ENCODE measurements at places on chromosomes 1 and 21. TPM values are rescaled to one million over a fixed set of nuclear protein-coding genes. Genes with fewer than 3 reads are reported as not detected.

GBP6 gene
- 0.12 TPM for total RNA-seq

CFAP74 gene
- total RNA-seq, result not detected

WNT3A gene
- total RNA-seq, result not detected

RHCE gene
- total RNA-seq, result not detected

HPCA gene
- not detected for total RNA-seq

- H3K36me3 ChIP-seq, result peaks cover 3% of the 10 kb centered on the region
- no peak overlapping the region for H3K27ac ChIP-seq
- no peak overlapping the region for H3K4me3 ChIP-seq
- no peaks in the 10 kb centered on the region for H3K4me1 ChIP-seq
- DNase-seq, result no peak
Observed at GRCh38 chr1:63643517-63643916, 50.3 kb downstream of the PGM1 start.

- H3K27ac ChIP-seq, result no peak overlapping the region
- peaks cover 2% of the 10 kb centered on the region for H3K27me3 ChIP-seq
- H3K4me3 ChIP-seq, result no peak overlapping the region
- no peak for DNase-seq
Observed at GRCh38 chr21:32525282-32525681, 60.0 kb downstream of the TCP10L start.

DNA sequence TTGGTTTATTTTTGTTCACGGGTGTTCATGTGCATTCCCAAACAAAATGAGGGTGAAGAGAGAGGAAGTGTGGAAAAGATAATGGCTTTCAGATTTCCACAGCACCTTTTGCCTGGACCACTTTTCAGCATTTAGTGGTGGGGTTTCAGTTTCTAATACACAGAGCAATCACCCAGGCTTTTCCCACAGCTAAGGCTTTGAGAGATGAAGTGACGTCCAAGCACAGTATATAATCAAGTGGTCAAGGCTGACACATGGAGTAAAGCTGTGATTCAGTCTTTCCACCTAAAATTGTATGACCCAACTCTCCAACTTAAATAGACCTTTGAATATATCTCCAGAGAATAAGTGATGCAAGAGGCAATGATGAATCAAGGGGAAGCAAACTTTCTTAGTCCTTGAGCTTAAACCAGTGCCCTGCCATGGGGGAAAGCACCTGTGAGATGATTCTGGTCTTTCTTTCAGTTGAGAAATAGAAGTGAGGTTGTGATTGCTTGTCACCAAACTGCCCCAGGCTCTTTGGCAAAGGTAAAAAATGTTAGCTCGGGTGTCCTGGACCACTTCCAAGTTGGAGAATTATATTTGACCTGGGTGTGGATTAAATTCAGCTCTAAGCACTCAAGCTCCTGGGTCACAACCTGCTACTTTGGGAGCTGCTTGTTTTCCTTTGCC, 2.4 kb upstream of the PIK3R3 start:
- H3K27ac ChIP-seq, result no peak overlapping the region
- H3K4me1 ChIP-seq, result peaks cover 17% of the 10 kb centered on the region
- no peak for DNase-seq

GRCh38 chr1:53536606-53537005, 77.4 kb downstream of the DMRTB1 start:
- H3K4me3 ChIP-seq, result no peak overlapping the region
- H3K4me1 ChIP-seq, result no peaks in the 10 kb centered on the region
- no peaks in the 10 kb centered on the region for H3K27me3 ChIP-seq
- no peak overlapping the region for H3K27ac ChIP-seq
- H3K36me3 ChIP-seq, result no peaks in the 10 kb centered on the region

- no peak overlapping the region for H3K27ac ChIP-seq
- no peaks in the 10 kb centered on the region for H3K36me3 ChIP-seq
- H3K4me3 ChIP-seq, result no peak overlapping the region
- peaks cover 10% of the 10 kb centered on the region for H3K4me1 ChIP-seq
- no peaks in the 10 kb centered on the region for H3K27me3 ChIP-seq
Observed at GRCh38 chr1:24201941-24202440, 14.9 kb upstream of the IFNLR1 start.

DNA sequence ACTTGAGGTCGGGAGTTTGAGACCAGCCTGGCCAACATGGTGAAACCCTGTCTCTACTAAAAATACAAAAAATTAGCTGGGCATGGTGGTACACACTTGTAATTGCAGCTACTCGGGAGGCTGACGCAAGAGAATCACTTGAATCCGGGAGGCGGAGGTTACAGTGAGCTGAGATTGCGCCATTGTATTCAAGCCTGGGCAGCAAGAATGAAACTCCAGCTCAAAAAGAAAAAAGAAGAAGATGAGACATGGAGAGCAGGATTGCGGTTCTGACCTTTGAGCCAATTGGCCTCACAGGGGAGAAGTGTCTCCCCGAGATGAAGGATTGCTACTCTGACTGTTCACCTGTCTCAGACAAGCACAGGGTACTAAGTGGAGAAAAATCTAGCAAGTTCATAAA, 6.6 kb downstream of the SCCPDH start:
- peaks cover 7% of the 10 kb centered on the region for H3K36me3 ChIP-seq
- no peaks in the 10 kb centered on the region for H3K27me3 ChIP-seq
- H3K27ac ChIP-seq, result no peak overlapping the region
- no peaks in the 10 kb centered on the region for H3K4me1 ChIP-seq

DNA sequence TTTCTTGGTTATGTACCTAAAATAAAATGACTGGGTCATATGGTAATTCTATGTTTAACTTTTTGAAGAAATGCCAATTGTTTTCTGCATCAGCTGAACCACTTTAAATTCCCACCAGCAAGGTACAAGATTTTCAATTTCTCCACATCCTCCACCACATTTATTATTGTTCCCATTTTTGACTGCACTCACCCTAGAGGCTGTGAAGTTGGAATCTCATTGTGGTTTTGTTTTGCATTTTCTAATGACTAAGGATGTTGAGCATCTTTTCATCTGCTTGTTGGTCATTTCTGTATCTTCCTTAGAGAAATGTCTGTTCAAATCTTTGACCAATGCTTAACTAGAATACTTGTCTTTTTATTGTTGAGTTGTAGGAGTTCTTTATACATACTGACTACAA, 72.5 kb downstream of the ASTN1 start:
- H3K36me3 ChIP-seq, result no peaks in the 10 kb centered on the region
- DNase-seq, result no peak
- H3K4me3 ChIP-seq, result no peak overlapping the region
- H3K4me1 ChIP-seq, result no peaks in the 10 kb centered on the region
- H3K27ac ChIP-seq, result no peak overlapping the region
- H3K27me3 ChIP-seq, result no peaks in the 10 kb centered on the region

DNA sequence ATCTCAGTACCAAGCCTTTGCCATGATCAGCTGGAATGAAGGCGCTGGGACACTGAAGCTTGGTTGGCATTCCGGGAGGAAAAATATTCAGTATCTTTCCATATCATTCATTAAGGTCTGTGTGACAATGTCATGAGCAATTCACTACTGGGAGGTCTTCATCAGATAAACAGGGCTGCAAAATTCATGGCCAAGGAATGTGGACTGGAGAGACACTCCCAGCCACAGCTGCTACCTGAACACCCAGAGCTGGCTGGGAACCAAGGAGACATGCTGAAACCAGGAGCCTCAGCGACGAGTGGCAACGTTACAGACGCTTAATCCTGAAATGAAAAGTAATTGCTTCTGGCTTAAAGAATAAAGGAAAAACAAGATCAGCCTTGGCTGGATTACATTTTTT, 30.6 kb upstream of the DDAH1 start:
- H3K4me1 ChIP-seq, result no peaks in the 10 kb centered on the region
- DNase-seq, result no peak
- H3K4me3 ChIP-seq, result no peak overlapping the region
- no peak overlapping the region for H3K27ac ChIP-seq
- H3K36me3 ChIP-seq, result no peaks in the 10 kb centered on the region

DNA sequence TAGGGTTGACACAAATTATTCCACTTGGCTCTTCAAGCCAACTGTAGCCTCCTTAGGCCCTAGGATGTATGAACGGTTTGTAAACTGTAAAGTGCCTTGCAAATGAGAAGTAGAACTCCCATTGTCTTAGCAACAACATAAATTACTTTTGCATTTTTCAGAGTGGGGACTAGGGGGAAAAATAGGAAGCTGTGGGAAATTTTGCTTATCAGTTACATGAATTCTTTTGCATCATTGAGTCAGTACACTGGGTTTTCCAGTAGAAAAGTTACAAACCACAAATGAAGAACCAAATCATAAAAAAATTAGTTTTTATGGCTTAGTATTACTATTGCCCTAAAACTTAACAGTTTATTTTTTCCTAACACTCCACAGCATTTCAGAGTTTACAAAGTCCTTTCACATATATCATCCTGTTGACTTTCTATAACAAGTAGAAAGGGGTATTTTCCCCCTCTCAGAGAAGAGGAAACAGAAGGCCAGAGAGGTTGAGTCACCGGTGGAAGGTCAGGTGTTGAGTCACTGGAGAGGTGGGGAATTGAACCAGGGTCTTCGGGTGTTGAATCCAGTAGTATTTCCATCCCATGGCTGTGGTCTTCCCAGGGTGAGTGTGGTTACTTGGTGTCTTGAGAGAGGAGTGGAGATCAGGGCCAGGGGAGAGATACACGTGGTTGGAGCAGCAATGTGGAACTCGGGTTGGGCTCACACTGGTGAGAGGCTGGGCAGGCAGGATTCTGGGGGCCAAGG, 71.9 kb upstream of the USP24 start:
- no peaks in the 10 kb centered on the region for H3K36me3 ChIP-seq
- H3K4me3 ChIP-seq, result no peak overlapping the region
- H3K4me1 ChIP-seq, result peaks cover 8% of the 10 kb centered on the region
- H3K27me3 ChIP-seq, result no peaks in the 10 kb centered on the region
- DNase-seq, result no peak
- no peak overlapping the region for H3K27ac ChIP-seq

DNA sequence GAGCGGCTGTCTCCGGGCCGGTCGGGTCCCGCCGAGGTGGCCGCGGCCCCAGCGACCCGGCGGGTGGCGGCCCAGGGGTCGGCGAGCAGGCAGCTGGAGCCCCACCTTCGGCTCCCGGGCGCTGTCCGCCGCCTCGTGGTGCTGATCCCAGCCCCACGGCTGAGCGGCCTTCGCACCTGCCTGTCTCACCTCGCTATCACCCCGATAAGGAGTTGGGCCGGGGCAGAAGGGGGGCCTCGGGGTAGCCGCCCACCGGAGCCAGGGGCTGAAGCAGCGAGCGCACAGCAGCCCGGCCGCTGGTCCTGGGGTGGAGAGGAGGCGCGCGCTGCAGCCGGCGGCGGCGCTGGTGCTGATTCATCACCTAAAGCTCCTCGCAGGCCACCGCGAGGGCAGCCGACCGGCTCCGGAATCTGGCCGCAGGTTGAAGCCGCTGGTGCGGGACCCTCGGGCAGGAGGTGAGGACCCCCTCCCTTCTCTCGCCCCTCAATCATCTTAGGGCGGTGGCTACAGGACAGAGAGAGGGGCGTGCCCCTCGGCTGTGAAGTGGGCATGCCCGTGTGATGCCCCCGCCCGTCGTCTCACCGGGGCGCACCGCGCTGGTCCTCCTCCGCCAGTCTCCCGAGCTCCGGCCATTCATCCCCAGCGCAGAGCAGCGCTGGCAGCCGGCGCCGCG, 575 bp downstream of the TRIM67 start:
- DNase-seq, result peak; percentile 51
- peaks cover 10% of the 10 kb centered on the region for H3K4me1 ChIP-seq
- H3K27me3 ChIP-seq, result peaks cover 35% of the 10 kb centered on the region
- H3K4me3 ChIP-seq, result no peak overlapping the region

- no peaks in the 10 kb centered on the region for H3K36me3 ChIP-seq
- no peaks in the 10 kb centered on the region for H3K4me1 ChIP-seq
- H3K27me3 ChIP-seq, result no peaks in the 10 kb centered on the region
- no peak overlapping the region for H3K27ac ChIP-seq
- no peak for DNase-seq
- H3K4me3 ChIP-seq, result no peak overlapping the region
Observed at GRCh38 chr1:231274119-231274825, 33.3 kb downstream of the GNPAT start.

DNA sequence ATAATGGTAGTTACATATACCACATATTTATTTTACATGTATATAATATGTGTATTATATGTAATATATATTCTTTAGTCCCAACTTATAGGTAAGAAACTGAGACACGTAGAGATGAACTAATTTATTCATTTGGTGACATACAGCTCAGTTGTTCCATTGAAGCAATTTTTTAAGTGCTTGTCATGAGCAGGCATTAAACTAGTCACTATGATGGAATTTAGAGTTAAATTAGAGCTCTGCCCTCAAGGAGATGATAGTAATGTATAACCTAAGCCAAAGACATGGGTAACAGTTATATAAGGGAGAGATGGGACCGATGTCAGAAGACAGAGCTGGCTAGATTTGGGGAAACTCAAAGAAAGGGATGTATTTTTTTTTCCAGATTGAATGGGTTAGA, 83.0 kb downstream of the ST6GALNAC5 start:
- no peaks in the 10 kb centered on the region for H3K36me3 ChIP-seq
- no peaks in the 10 kb centered on the region for H3K27me3 ChIP-seq
- H3K27ac ChIP-seq, result no peak overlapping the region
- H3K4me3 ChIP-seq, result no peak overlapping the region
- H3K4me1 ChIP-seq, result no peaks in the 10 kb centered on the region

GRCh38 chr1:60727552-60727951, 354.8 kb upstream of the NFIA start:
- no peak for DNase-seq
- no peaks in the 10 kb centered on the region for H3K27me3 ChIP-seq
- H3K4me1 ChIP-seq, result no peaks in the 10 kb centered on the region

DNA sequence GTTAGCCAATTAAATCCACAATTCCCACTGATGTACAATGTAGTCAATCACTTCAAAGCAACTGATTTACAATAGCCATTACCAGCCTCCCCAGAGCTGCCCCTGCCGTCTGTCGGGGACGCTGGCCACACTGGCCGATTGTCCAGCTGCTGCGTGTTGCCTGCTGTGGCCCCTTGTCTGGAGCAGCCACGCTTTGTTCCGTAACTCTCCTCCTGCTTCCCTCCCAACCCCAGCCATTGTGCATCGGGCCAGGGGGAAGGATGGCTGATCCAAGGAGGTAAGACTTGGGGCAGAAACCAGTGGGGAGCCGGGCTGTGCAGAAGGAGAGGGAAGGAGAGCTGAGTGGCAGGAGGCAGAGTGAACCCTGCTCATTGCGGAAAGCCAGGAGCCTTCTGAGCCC, 83.6 kb upstream of the LYST start:
- H3K36me3 ChIP-seq, result no peaks in the 10 kb centered on the region
- no peaks in the 10 kb centered on the region for H3K27me3 ChIP-seq
- DNase-seq, result no peak

- no peak overlapping the region for H3K27ac ChIP-seq
- no peaks in the 10 kb centered on the region for H3K4me1 ChIP-seq
- no peak for DNase-seq
Observed at GRCh38 chr1:60596791-60597750, 485.3 kb upstream of the NFIA start.

- no peak overlapping the region for H3K27ac ChIP-seq
- H3K4me3 ChIP-seq, result no peak overlapping the region
- no peaks in the 10 kb centered on the region for H3K4me1 ChIP-seq
- no peaks in the 10 kb centered on the region for H3K36me3 ChIP-seq
- no peaks in the 10 kb centered on the region for H3K27me3 ChIP-seq
Observed at GRCh38 chr1:71634159-71634558, 553.3 kb upstream of the ZRANB2 start.
